Left ventricle myocardium inferior (tissue), 1 donor: ENCODE measurements at places on chromosomes 12 and 14. TPM values are rescaled to one million over a fixed set of nuclear protein-coding genes. Genes with fewer than 3 reads are reported as not detected.

Gene OR4Q3
- total RNA-seq, result not detected

GRCh38 chr14:27278341-27278740 is 680.5 kb upstream of the NOVA1 start:
- no peaks in the 10 kb centered on the region for H3K36me3 ChIP-seq
- DNase-seq, result no peak
- H3K4me3 ChIP-seq, result no peak overlapping the region
- H3K27ac ChIP-seq, result no peak overlapping the region

DNA sequence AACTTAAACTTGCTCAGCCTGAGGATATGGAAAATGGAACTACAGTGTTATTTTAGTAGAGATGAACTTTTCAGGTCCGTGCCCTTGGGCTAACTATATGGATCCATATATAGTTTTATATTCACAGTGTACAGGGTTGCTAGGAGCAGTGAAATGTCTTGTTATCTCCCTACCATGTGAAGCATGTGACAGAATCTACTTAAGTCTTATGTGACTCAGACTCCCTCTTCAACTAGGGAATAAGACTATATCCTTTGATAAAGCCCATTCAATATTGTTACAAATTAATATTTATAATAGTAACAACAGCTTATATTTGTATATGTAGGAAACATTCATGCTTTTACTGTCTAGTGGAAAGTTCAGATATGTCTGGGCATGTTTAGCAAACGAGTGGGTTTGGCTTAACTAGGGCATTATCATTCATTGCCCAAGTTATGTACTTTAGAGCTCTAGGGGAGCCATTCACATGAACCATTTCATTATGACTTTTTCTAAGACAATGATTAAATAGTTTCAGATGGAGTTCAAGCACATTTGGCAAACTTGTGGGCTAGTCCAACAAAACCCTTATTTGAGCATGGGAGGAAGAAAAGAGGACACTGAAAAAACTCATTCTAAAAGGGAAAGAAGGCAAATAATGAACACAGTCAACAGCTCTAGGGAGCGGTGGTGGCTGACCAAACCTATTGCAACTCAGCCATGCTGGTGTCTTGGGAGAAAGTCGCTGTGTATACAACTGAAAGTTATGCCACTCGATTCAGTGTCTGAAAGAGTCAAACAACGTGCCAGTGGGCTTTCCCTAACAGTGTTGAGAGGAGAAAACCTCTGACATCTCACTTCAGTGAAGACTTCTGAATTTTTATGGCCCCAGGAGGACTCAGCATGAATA is 305.9 kb upstream of the G2E3 start:
- H3K4me3 ChIP-seq, result no peak overlapping the region
- no peak for DNase-seq

- DNase-seq, result peak; percentile 41
- H3K36me3 ChIP-seq, result no peaks in the 10 kb centered on the region
- H3K27ac ChIP-seq, result peak overlapping the region; percentile 46
- H3K27me3 ChIP-seq, result peaks cover 8% of the 10 kb centered on the region
- H3K4me3 ChIP-seq, result peak overlapping the region; percentile 53
- H3K4me1 ChIP-seq, result peaks cover 16% of the 10 kb centered on the region
Observed at GRCh38 chr14:94936901-94937685, 167.2 kb upstream of the GSC start.

GRCh38 chr12:55724226-55724939 is 4.2 kb downstream of the RDH5 start:
- peaks cover 85% of the 10 kb centered on the region for H3K4me1 ChIP-seq
- peaks cover 45% of the 10 kb centered on the region for H3K36me3 ChIP-seq
- peak; percentile 74 for DNase-seq
- H3K27me3 ChIP-seq, result no peaks in the 10 kb centered on the region
- H3K27ac ChIP-seq, result peak overlapping the region; percentile 98
